ENCODE measurements at places on chromosomes 13 and 19.
A peak's percentile ranks its signal among the peaks of the same experiment; 100 is the strongest.

DNA sequence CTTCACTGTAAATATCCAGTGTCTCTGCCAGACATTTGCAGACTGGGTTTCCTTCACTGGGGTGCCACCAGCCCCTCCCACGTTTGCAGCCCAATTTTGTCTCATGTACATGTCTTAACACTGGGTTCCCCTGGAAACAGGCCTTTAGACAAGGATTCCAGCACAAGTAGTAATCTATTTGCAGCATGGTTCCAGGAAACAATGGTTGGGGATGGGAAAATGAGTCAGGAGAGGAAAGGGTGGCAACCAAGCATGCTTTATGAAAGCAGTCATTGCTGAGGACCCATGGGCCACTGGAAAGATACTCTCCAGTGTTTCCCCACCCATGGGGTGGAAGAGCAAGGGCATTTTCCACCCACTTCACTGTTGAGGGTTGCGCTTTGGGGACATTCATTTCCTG lies 53.6 kb upstream of the FARP1 start:
- DNase-seq: peak; percentile 54

DNA sequence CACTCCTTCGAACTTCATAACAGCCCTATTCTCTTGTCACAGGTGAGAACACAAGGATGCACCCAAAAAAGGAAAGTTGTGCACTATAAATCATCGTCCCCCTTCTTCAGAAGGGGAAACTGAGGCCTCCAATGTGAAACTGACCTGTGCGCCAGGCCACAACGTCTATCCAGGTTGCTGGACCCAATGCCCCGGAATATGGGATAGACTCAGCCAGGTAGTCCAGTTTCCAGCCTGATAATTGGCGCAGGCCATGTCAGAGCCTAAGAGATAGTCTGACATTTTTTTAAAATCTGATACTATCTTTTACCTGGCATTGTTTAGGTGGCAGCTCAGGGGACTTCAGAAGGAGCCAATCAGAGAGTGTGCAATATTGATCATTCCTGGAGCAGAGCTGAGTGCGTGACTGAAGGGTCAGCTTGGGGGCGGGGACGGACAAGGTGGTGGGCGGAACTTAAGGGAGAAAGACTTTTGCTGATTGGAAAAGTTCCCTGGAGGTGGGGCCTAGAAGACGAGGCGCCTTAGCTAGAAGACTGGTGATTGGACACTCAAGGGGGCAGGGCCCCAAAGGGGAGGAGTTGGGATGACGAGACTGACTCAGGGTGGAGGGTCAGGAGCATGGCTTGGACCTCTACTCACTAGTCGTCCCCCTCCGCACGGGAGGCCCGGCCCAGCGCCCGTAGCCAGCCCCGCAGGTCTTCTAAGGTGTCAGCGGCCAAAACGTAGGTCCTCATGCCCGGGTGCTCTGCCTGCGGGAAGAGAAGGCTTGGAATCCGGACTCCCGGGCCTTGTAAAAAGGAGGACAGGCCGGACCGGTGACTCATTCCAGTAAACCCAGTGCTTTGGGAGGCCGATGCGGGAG lies 8.5 kb downstream of the PLEKHA4 start:
- DNase-seq: no peak

GRCh38 chr19:50925734-50926133 lies 14.5 kb upstream of the KLK4 start:
- no peak for DNase-seq

- DNase-seq: no peak
Observed at GRCh38 chr19:8608941-8609278, 1.6 kb downstream of the ADAMTS10 start.

GRCh38 chr19:38563475-38563874 lies 54.3 kb downstream of the MAP4K1 start:
- no peak for DNase-seq

DNA sequence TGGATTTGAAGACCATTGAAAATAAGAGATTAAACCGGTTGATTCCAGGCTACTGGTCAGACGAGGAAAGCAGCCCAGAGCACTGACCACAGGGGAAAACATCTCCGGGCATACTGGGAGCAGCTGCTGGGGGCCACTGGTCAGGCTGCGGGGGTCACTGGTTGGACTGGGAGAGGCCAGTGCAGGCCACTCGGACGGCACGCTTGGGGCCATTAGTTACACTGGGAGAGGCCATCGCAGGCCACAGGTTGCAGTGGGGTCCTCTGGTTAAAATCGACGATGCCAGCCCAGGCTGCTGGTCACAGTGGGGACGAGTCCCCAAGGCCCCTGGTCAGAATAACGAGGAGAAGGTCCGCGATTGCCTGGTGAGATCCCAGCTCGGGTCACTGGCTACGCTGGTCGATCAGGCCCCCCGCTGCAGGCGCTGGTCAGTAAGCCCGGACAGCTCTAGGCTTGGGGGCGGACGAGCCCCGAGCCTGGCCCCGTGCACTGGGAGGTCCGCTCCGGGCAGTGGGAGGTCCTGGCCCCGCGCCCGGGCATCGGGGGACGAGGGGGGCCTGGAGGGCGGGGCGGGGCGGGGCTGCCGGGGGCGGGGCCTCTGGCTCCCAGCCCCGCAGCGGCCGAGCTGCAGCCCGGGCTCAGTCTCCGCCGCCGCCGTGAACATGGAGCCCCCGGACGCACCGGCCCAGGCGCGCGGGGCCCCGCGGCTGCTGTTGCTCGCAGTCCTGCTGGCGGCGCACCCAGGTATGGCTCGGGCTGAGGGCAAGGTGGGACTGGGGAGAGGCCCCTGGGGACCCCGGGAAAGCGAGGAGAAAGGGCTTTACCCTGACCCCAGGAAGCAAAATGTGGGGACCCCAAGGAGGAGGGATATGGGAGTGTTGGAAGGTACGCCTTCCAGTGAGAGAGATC lies at the start of gene BCAM:
Gene BCAM (plus strand): TSS at position 641 of the 909 bp plus-strand sequence. CDS start 22 bp downstream, at position 663.
- peak; percentile 79 for DNase-seq

GRCh38 chr19:34711890-34712289 lies 22.2 kb upstream of the ZNF181 start:
- no peak for DNase-seq

GRCh38 chr13:40271931-40272775 lies 394.3 kb downstream of the FOXO1 start:
- peak; percentile 69 for DNase-seq

DNA sequence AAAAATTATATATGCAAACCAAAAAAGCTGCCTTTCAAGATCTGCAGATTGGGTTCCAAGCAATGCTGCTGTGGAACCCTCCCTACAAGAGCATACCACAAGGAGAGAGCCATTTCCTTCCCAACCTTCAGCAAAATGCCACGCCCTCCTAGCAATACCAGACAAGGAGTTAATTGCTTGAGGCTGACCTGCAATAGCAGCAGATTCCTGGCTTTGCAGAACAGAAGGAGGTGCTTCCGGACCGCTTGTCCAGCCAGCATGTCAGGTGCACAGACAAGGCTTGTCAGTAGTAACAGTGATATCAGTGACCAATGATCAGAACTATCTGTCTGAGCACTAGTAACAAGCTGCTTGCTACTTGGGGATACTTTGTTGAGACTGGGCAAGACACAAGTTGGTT lies 301.6 kb downstream of the FGF14 start:
- DNase-seq: no peak

DNA sequence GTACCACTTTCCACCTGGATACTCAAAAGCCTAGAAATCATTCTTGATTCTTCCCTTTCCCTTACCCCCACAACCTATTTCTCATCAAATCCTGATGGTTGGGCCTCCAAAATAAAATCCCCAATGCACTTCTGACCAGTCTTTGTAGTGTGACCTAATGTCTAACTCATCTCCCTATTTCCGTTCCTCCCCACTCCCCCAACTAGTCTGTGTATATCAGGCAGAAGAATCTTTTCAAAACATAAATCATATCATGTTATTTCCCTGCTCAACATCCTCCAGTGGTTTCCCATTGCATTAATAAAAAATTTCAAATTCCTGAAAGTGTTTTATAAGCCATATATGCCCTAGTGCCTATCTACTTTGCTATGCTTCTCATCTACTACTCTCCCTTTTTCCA lies 17.7 kb downstream of the CCDC122 start:
- DNase-seq: peak; percentile 57

GRCh38 chr13:27536361-27537101 lies 83.8 kb downstream of the LNX2 start:
- no peak for DNase-seq

DNA sequence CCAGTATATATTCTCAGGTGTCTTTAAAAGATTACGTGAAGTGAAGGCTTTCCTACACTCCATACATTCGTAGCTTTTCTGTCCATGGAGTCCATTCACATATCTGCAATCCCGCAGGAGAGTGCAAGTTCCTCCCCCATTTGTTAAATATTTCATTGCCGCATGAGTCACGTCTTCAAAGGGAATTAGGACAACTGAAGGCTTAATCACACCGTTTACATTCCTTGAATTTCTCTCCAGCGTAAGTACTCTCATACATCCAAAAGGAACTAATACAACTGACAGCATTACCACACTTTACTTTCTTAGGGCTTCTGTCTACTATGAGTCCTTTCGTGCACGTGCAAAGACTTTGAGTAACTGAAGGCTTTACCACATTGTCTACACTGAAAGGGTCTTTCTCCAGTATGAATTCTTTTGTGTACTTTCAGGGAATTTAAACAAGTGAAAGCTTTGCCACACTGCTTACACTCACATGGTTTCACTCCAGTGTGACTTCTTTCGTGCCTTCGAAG lies 29.0 kb upstream of the ZNF564 start:
- DNase-seq: peak; percentile 83
